HCEC 1CT (cell line): ENCODE measurements at places on chromosomes 16 and 17.

- DNase-seq = no peak
These were observed 107.0 kb downstream of the ANKRD11 start for GRCh38 chr16:89383095-89384003.

DNA sequence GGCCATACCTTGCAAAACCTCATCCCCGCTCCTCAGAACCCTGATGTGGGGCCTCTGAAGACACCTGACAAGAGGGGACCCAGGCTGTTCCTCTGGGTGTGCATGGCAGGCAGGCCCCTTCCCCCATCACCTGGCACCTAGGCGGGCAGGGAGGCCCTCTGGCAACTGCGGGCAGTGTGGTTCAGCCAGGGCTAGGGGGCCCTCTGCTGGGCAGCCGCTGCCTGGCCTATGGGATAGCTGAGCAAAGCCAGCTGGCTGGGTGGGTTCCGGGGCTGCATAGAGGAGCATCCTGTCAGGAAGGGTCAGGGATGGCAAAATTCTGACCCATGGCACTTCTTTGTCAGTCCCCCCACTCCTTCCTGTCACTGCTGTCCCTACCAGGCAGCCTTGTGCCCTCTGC is 228.7 kb upstream of the ASIC2 start:
- no peak for DNase-seq

DNA sequence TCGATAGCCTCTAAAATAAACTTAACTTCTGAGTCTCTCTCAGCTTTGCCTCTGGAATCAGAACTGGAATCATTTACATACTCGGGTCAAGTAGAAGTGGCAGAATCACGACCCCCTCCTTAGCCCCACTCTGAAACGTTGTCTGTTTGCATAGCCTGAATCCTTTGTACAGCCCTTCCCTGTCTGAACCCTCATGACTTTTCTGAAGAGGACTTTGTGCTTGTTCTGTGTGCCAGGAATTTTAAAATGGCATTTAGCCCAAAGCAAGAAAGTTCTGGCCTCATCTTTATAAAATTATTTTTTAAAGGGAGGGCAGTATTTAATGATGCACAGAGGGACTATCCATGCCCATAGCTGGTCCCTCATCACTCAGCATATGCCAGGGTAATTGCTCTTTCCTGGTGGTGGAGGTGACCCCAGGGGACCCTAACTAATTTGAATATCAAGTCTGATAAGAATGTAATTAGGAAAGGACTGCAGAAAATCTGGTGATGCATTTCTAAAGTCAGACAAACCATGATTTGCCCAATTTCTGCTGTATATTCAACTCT is 342.7 kb upstream of the TNRC6C start:
- no peak for DNase-seq

DNA sequence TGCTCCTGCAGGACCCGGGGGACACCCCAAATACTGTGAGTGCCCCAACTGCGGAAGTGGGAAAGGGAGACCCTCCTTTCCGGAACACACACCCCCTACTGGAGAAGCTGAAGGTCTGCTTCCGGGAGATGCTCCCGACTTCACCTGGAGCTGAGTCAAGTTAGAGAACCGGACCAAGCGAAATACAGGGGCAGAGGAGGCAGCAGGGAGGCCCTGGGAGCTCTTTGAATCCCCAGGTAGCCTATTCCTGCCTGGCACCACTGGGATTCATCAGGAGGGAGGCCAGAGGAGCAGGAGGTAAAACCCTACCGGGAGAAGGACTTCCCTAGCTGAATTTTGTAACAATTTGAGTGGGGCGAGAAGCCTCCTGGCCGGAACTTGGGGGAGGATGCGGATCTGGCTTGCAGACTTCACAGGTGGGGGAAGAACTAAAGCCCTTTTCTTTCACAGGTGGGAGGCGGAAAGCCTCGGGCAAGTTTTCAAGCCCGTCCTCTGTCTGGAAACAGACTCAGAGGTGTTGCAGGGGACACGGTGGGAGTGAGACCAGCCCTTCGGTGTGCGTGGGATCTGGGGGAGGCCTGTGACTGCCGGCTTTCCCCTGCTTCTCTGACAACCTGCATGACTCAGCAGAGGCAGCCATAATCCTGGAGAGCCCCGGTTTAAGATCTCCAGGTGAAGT is 22.4 kb upstream of the TEKT1 start:
- DNase-seq = no peak

- no peak for DNase-seq
These were observed 8.5 kb upstream of the CRHR1 start for GRCh38 chr17:45775576-45776011.

GRCh38 chr16:62652441-62653120 is 616.3 kb upstream of the CDH8 start:
- no peak for DNase-seq

GRCh38 chr17:28345419-28346198 is 10.0 kb downstream of the TNFAIP1 start:
- DNase-seq = no peak

- no peak for DNase-seq
These were observed 57.0 kb downstream of the NSRP1 start for GRCh38 chr17:30173649-30174048.

DNA sequence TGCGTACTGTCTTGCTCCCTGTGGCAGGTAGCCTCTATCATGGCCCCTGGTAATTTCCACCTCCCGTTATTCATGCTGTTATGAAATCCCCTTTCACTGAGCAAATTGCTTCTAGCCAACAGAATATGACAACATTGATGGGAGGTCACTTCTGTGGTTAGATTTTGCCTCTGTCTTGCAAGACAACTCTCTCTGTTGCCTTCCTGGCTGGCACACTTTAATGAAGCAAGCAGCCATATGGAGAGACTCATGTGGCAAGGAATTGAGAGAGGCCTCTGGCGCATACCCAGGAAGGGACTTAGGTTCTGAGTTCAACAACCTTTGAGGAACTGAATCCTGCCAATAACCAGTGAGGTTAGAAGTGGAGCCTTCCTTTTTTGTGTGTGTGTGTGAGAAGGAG is 51.8 kb upstream of the GPRC5B start:
- DNase-seq = no peak

- no peak for DNase-seq
These were observed 1.7 kb downstream of the JPH3 start for GRCh38 chr16:87603684-87604633.

DNA sequence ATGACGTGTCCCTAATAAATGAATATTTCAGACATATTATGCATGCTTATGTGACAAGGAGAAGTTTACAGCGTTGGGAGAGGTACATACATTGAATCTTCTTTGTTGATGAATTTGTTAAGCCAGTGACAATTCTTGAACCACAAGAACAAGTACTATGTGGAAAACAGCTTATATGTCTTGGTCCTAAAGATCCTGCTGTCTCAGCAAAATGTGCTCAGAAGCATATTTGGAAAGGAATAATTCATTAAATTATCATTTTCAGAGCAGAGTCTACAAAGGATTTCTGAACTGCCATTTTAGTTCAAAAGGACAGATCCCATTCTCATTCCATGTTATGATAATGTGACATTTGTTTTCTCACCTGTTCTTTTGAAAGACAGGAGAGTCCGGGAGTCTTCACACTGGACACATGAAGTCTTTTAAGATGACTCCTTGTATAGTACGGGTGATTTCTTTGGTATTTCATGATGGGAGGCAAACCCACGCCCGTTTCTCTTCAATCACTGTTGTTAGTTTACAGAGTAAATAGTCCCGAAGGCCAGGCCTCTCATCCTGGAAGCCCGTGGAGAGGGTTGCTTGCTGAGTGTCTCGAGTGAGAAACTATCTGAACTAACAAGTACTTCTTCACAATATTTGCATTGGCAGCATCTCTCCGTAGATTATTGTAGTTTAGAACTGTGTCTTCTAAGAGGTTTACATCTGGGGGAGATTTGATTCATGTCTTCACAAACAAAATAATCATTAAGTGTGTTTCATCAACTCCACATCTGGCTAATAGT is 26.7 kb downstream of the VPS35L start:
- no peak for DNase-seq

DNA sequence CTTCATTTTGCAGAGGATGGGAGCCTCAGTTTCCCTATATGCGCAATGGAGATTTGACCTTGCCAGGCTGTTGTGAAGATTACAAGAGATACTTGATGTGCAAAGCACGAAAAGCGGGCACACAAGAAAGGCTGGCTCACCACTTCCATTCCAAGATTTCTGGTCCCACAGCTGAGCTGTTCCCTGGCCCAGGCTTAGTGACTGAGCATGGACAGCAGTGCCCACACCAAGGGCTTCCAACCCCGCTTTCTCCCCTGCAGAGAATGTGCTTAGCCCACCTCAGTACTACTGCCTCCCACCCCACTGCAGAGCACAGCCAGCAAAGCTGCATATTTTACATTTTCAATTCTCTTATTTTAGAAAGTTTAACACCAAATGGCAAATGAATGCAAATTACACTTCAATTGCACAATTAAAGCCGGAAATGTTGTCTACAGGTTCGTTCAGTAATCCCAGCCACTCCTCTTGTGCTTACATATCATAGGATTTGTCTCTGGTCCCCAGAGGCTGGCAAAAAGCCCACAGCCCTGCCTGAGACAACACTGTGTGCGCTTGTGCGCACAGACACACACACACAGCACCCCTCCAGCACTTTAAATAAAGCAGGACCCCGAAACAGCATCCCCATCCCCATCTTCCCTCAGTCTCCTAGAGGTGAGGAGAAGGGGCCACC is 51.8 kb downstream of the VAC14 start:
- no peak for DNase-seq

DNA sequence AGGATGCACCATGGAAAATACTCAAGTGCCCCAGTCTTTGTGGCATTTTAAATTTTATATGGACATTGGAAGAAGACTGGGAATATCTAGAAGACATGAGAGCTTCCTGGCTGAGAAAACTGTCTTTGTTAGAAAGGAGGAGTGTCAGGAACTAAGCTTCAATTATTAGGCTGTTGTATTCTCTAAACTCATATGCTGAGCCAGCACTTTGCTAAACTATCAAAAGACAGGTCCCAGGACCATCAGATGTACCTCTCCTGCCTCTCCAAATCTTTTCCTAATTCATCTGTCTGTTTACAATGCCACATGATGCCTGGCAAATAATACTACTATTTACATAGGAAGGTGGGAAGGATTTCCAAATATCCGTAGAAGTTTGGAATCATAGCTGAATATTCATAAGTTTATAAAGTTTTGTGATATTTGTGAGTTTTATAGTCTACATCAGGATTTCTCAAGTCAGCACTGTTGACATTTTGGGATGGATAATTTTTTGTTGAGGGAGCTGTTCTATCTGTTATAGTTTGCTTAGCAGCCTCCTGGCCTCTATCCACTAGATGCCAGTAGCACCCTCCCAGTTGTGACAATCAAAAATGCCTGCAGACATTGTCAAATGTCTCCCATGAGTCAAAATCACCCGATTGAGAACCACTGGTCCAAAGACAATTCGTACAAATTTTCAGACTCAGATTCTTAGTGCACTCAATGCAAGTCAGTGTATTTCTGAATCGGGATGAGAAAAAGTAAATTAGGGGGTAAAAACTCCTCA is 61.2 kb upstream of the NETO2 start:
- no peak for DNase-seq

- no peak for DNase-seq
These were observed 146.4 kb upstream of the KCNJ16 start for GRCh38 chr17:69928611-69929010.

DNA sequence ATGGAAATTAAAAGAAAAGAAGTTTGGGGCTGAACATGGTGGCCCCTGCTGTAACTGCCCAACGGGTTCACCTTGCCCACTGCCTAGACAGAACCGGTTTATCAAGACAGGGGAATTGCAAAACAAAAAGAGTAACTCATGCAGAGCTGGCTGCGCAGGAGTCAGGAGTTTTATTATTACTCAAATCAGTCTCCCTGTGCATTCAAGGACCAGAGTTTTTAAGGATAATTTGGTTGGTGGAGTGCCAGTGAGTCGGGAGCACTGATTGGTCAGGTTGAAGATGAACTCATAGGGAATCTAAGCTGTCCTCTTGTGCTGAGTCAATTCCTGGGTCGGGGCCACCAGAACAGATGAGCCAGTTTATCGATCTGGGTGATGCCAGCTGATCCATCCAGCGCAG is 4.4 kb upstream of the SCPEP1 start:
- DNase-seq = peak; percentile 47

- no peak for DNase-seq
These were observed 3.1 kb upstream of the WFIKKN1 start for GRCh38 chr16:627454-628239.

GRCh38 chr17:82856361-82856760 is 16.5 kb upstream of the ZNF750 start:
- DNase-seq = no peak

DNA sequence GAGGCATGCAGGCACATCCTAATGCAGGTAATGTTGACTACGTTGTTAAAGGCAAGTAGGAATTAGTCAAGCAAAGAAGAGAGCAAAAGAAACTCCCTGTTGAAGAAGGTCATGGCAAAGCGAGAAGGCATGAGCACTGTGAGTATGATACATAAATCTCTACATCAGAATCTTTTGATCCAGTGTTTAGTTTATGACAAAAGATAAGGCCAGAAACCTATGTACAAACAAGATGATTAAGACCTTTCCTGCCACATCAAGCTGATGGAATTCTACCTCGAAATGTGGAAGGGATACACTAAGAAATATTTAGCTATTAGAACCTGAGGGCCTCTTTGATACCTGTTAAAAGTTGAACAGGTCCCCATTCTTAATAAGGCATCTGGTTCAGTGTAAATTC is 20.2 kb downstream of the SYCE1L start:
- DNase-seq = no peak

GRCh38 chr17:79970576-79971068 is 65.0 kb downstream of the TBC1D16 start:
- no peak for DNase-seq

GRCh38 chr16:56193951-56194726 is 2.9 kb downstream of the GNAO1 start:
- DNase-seq = no peak

DNA sequence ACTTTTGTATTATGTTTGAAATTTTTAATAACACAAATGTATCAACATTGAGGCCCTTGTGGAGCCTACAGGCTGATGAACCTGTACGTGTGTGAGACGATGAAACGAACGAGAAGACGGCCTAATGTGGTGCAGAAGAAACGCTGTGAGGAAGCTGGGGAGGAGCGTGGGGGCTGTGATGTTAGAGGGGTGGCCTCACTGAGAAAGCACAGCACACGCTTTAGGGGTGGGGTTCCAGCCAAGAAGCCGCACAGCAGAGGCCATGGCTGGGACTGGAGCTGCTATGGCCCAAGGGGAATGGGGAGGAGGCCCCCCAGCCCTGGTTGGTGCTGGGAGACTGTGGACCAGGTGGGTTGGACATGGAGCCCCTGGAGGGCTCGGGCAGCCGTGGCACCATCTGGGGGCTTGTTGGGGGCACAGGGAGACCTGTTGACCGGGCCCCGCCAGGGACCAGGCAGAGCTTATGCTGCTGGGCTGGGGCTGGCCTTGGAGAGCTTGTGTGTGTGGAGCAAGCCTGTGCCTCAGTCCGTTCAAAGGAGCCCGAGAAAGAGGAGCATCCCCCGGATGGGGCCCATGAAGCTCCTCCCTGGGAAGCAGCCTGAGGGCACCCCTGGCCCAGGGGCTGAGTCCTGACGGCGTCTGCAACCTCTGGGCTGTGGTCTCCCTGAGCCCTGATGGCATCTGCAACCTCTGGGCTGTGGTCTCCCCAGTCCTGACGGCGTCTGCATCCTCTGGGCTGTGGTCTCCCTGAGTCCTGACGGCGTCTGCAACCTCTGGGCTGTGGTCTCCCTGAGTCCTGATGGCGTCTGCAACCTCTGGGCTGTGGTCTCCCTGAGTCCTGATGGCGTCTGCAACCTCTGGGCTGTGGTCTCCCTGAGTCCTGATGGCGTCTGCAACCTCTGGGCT is 44.7 kb downstream of the METRNL start:
- DNase-seq = no peak

GRCh38 chr17:73798111-73798748 is 154.0 kb upstream of the SDK2 start:
- peak; percentile 32 for DNase-seq

- no peak for DNase-seq
These were observed 102.9 kb downstream of the ABCC12 start for GRCh38 chr16:48052731-48053417.

GRCh38 chr17:5788266-5788900 is 204.1 kb upstream of the NLRP1 start:
- peak; percentile 67 for DNase-seq
